ENCODE measurements at places on chromosomes 16 and 17.

GRCh38 chr16:12709807-12710206 is 93.9 kb downstream of the CPPED1 start:
- DNase-seq = no peak

DNA sequence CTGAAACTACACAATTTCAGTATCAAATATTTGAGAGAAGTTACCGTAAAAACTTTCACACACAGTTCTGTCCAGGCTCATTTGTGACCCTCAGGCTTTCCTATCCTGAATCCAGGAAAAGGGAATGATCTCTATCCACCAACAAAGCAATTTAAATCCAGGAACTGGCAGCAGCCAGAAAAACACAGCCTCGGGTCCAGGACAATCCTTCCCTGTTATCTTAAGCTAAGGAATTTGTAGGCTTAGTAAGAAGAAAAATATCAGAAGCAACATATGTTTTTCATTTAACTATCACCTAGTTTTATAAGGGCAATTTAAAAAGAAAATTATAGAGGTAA is 47.1 kb downstream of the TEX2 start:
- DNase-seq = no peak

DNA sequence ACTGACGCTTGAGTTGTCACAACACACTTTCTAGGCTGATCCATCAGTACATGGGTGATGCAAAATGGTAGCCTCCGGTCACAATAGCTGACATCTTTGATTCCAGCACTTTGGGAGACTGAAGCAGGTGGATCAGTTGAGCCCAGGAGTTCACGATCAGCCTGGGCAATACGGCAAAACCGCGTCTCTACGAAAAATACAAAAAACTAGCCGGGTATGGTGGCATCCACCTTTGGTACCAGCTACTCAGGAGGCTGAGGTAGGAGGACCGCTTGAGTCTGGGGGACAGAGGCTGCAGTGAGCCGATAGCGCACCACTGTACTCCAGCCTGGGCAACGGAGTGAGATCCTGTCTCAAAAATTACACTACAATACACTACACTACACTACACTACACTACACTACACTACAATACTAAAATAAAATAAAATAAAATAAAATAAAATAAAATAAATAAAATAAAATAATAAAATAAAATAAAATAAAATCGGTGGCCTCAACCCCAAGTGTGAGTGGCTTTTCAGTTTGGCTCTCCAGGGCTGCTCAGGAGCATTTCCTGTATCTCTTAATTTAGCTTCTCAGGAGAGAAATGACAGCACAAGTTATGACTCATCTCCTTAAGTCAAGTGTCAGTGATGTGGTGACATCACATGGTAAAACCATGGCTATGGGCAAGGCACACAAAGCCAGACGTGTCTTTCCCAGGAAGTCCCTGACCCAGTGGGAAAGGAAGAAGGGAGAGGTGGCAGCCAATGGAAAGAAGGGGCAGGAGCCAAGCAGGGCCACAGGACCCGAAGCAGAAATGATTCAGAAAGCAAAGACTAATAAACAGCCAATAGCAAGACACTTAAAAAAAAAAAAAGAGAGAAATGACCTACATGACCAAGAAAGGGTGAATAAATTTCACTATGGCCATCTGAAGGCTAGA is 75.3 kb upstream of the TBC1D3K start:
- DNase-seq = peak; percentile 17

DNA sequence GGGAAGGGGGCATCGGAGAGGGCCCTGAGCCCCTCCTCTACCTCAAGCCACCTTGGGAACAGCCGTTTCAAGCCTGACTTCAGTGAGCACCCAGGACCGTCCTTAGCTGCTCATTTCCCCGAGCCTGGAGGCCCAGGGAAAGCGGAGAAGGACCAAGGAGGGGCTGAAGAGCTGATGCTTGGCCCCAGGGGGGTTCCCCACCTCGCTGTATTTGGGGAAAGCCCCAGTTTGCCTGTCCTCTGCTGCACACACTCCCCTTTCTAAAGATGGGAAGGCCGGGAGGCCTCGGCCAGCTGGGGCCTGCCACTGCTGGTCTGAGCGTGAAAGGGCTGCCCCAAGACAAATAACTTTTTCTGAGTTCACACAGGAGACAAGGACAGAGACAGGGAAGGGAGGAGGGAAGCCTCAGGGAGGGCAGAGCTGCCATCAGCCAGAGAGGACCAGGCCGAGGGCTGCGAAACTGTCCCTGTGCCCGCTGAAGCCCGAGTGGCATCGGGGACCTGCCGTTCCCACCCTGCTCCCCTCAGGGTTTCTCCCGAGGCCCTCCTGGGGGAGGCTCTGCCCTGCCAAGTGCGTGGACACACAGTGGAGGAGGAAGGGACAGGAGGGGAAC is 11.6 kb downstream of the ZACN start:
- no peak for DNase-seq

DNA sequence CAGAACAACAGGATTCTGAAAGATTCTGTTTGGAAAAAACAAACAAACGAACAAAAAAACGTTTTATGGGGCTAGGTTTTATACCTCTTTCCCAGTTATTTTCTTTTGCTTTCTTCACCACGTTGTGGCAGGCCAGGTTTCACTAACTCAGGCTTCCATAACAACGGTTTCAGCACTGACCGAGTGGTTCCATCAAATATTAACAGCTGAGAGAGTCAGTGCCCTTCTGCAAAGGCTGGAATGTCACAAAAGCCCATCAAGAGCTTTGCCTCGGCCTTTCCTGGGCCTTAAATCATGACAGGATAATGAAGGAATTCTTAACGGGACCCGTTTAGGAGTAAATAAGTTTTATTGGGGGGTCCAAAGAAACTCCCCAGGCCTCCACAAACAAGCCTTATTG is 34.2 kb downstream of the MPHOSPH6 start:
- DNase-seq = no peak

DNA sequence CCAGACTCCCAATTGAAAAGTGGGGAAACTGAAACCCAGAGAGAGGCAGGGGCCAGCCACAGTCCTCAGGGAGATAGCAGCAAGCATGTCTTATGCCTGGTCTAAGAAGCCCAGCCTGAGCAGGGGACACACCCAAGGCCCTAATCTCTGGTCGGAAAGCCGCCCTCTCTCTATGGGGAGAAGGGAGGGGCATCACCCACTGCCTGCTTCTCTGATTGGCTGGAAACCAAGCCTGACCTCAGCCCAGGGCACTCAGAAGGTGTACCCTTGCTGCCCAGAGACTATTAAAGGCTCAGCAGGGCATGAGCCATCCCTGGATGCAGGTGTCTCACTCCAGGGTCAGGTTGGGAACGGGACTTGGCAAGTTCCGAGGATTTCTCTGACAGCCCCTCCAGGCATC is 5.7 kb upstream of the KRT13 start:
- DNase-seq = no peak

GRCh38 chr16:21172650-21173049 is 14.2 kb downstream of the LDAF1 start:
- DNase-seq = no peak

GRCh38 chr16:53089434-53090285 is 34.9 kb downstream of the CHD9 start:
- no peak for DNase-seq

- DNase-seq = no peak
Observed at GRCh38 chr16:75238132-75238852, 13.1 kb downstream of the BCAR1 start.

DNA sequence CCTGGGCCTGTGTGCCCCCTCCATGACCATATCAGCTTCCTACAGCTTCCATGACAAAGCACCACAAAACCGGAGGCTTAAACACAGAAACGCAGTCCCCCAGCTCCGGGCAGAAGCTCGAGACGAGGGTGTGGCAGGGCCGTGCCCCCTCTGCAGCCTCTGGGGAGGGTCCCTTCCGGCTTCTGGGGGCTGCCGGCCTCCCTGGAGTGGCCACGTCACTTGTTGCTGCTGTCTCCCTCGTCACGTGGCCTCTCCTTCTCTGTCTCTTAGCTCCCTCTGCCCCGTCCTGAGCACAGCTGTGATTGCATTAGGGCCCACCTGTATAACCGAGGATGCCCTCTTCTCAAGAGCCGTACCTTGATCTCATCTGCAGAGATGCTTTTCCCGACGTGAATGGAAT is 64.6 kb downstream of the JPH3 start:
- no peak for DNase-seq

- no peak for DNase-seq
Observed at GRCh38 chr16:52546291-52547003, 496 bp downstream of the TOX3 start.

GRCh38 chr17:81405411-81405872 is 10.2 kb downstream of the BAHCC1 start:
- DNase-seq = no peak

- no peak for DNase-seq
Observed at GRCh38 chr17:39123627-39124026, 27.8 kb downstream of the PLXDC1 start.

GRCh38 chr17:603406-604114 is 111.1 kb downstream of the VPS53 start:
- DNase-seq = no peak

GRCh38 chr16:81926036-81926435 is 85.2 kb downstream of the SDR42E1 start:
- no peak for DNase-seq

- DNase-seq = peak; percentile 57
Observed at GRCh38 chr16:700684-701584, 4.7 kb downstream of the FBXL16 start.

DNA sequence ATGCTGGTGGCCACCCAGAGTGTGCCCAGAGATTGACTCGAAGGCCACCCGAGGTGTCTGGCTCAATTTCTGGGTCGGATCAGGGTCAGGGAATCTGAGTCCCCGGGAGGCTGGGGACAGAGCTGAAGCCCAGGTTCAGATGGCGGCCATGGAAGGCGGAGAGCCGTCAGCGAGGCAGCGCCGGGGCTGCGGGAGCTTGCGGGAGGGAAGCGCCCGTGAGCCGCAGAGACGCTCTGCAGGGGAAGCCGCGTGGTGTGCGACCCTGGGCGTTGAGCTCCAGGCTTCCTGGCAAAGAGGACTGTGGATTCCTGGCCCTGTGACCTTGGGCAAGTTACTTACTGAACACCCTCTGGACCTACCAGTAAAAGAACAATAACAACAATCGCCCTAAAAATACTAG is 518 bp upstream of the SPATA22 start:
- DNase-seq = no peak

DNA sequence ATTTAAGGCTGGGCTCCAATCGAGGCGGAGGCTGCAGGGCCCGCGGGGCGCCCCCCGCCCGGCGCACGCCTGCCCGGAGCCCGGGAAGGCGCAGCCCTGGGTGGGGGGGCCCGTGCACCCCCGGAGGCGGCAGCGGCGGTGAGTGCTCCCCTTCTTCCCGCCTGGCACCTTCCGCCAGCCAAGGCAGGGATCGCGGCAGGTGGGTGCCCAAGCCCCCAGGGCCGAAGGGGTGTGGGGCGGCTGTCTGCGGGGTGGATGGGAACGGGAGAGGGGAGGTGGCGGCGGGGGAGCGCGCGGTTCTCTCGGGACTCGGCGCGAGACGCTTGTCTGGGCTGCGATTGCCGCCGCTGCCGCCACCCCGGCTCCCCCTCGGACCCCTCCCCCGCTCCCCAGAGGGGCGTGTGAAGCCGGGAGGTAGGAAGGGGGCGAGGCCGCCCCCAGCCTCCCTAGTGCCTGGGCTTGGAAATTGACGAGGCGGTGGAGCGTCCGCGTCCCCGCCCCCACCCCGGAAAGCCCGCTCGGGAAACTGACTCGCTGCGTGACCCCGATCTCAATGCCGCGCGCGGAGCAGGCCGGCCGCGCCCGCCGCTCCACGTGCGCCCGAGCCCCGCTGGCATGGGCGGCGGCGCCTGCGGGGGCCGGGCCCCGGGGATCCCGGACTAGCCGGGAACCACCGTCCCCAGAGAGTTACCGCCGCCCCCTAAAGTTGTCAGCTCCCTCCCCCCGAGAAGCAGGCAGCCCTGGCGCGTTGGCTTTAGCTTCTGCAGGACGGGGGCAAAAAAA is 231.5 kb downstream of the MRTFB start:
- no peak for DNase-seq

GRCh38 chr17:81831957-81832607 is 1.0 kb downstream of the MCRIP1 start:
- peak; percentile 48 for DNase-seq

DNA sequence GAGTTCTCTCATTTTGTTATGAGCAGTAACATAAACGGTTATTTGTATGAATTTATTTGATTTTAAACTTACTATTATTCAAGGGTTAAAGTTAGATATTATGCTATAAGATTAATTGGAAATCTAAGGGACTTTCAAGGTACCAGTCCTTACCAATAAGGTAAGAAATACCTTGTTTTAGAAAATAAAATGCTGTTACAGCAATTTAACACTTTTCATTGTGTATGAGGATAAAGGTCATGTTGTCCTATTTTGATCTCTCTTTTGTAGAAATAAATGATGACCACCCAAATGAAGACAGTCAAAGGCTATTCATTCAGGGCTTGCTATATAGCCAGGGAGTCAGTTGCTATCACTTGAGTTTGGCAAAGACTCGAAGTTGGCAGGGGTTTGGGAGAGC is 1185.9 kb upstream of the GOT2 start:
- DNase-seq = no peak

- DNase-seq = no peak
Observed at GRCh38 chr16:52547834-52548215, 882 bp upstream of the TOX3 start.

- no peak for DNase-seq
Observed at GRCh38 chr16:30724641-30725417, 23.4 kb upstream of the PHKG2 start.

GRCh38 chr16:54693864-54694263 is 236.8 kb upstream of the IRX5 start:
- DNase-seq = no peak

DNA sequence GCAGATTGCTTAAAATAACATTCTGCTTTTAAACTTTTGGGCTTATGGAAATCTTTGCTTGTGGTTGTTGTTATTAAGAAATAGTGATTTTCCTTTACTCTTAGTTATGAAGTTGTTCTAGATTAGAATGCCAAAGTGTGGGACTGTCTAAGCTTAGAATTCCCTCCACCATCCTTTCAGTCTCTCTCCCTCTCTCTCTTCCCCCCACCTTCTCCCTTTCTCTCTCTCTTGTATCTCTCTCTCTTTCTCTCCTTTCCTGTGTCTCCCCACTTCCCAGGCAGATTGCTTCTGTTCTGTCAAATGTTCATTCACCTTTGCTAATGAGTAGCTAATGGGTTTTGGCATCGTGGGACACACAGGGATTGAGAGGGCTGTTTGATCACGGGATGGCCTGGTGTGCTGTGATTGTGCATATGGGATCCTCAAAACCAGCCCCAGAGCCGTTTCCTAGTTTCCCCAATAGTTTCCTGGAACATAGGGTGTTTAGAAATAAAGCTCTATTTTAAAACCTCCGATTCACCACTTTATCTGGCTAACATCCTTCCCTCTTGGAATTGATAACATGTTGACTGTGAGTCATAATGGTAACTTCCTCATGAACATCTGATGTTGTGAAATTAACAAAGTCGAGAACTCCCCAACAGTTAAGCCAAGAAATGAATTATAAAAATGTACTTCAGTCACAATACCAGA is 502.6 kb downstream of the TMEM114 start:
- no peak for DNase-seq

Measured in CD4-positive, alpha-beta T cell treated with Interleukin-10 for 1 hour (primary cell).